GM12878 (cell line): ENCODE measurements at places on chromosomes 1 and 21. TPM values are rescaled to one million over a fixed set of nuclear protein-coding genes. Genes with fewer than 3 reads are reported as not detected.

GRCh38 chr1:116795482-116795829, 41.2 kb downstream of the CD2 start:
- no peak for DNase-seq

Gene FALEC
- 0.32 and 0.79 TPM in 2 replicates for polyA plus RNA-seq

Gene DMBX1
- polyA plus RNA-seq, result not detected in 2 replicates

- DNase-seq, result no peak
Observed at GRCh38 chr1:147283011-147283410, 40.5 kb downstream of the CHD1L start.

GRCh38 chr1:41622859-41623732, 138.6 kb upstream of the EDN2 start:
- peak; percentile 70 for DNase-seq

Gene AADACL3
- not detected in 2 replicates for polyA plus RNA-seq

GRCh38 chr21:14977814-14978213, 87.0 kb downstream of the NRIP1 start:
- DNase-seq, result no peak

DNA sequence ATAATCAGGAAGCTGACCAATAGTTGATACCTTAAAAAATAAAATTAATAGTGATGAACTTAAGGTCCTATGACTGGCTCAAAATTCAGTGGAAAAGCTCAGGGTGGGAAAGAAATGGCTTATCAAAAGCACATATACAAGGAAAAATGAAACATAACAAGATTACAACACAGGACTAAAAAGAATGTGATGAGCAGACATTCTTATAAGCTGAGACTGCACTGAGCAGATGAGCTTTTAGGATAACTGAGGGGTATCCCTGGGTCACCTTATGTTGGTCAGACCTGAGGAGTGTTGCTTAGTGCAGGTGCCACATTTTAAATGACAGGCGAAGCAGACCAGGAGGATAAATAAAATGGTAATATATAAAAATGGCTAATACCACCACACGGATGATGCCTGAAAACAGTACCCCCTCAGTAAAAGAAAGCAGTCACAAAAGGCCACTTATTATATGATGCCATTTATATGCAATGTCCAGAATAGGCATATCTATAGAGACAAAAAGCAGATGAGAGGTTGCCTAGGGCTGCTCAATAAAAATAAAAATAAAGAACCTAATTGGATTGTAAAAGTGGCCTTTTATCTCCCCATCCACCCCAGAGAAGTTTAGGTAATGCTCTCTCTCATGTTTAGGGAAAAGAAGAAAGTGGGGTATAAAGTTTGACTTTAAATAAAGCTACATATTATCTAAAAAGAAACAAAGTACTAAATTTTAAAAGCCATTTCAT, 163.9 kb downstream of the SLC45A1 start:
- no peak for DNase-seq

GRCh38 chr1:19419691-19420090, 65.6 kb downstream of the CAPZB start:
- no peak for DNase-seq

DNA sequence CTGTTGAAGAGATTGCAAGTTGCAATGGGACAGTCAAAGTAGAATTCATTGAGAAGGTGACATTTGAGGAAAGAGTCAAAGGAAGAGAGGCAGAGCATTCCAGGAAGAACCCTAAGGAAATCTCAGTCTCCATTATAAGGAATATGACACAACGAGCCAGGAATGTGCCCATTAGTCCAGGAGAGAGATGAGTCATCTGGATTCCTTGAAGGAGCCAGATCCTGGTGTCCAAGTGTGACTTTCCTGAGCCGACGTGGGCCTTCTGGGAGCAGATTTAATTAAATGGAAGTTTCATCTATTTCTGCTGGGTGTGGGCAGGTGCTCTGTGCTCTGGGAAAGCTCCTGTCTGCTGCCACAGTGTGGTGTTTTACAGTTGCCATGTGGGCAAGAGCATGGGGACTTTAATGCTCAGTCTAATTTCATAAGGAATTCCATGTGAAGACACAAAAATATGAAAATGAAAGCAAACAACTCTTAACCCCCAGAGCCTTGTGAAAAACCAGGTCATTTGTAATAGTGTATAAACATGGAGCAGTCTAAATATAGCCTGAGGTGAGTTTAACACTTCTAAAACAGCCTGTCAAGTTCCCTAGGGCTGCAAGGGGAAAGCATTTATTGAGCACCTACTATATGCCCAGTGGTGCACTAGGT, 111.4 kb upstream of the ARTN start:
- DNase-seq, result no peak

DNA sequence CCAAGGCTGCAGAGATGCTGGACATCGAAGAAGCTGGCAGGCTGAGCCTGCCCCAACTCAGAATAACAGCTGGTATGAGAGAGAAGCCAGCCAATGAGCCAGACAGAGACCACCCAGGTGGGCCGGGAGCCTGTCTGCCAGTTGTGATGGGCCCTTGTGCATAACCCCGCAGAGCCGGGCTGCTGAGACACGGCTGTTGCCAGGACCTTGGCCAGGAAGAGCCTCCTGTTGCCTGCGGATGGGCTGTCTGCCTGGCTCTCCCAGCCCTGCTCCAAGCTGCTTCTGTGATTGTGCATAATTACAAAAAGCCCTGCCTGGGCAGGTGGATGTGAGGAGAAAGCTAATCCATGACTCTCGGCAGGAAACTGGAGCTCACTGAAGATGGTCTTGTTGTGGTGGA, 126.5 kb downstream of the CAPN8 start:
- DNase-seq, result no peak

DNA sequence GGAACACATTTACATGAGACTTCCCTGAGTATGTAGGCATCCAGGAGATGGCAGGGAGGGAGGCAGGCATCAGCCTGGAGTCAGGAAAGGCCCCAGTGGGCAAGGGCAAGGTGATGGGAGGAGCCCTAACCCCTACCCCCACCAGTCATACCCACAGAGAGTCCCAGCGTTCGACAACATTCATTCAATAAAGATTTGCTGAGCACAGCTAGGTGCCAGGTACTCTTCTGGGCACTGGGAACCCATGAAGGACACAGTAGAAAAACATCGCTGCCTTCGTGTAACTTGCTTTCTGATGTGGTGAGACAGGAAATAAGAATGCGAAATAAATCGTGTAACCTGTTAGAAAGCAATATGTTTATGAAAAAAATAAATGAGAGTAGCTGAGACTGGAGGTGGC, 77.3 kb upstream of the GADD45A start:
- no peak for DNase-seq

DNA sequence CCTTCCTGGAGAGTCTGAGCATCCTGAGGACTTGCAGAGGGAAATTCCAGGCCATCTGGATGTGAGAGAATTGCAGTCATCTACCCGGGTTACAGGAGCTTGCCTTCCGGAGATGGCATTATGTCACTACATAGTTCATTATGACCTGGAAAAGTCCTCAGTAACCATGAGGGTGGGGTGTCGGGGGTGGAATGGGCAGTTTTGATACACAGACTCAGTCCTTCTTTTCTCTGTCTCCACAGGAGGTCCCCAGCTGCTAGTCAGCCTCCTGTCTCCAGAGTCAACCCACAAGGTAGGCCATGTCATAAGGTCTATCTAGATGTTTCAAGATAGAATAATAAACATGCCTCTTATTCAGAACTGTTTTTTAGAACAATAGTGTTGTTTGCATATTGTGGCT, 268.2 kb upstream of the SGIP1 start:
- no peak for DNase-seq

Gene GBP6
- polyA plus RNA-seq, result not detected in 2 replicates

Gene C4BPA
- not detected in 2 replicates for polyA plus RNA-seq

- DNase-seq, result no peak
Observed at GRCh38 chr1:160406131-160406968, 6.0 kb downstream of the VANGL2 start.

GRCh38 chr1:41281334-41281733, 39.2 kb upstream of the SCMH1 start:
- DNase-seq, result no peak

- DNase-seq, result no peak
Observed at GRCh38 chr21:17269760-17270159, 243.1 kb upstream of the CXADR start.

DNA sequence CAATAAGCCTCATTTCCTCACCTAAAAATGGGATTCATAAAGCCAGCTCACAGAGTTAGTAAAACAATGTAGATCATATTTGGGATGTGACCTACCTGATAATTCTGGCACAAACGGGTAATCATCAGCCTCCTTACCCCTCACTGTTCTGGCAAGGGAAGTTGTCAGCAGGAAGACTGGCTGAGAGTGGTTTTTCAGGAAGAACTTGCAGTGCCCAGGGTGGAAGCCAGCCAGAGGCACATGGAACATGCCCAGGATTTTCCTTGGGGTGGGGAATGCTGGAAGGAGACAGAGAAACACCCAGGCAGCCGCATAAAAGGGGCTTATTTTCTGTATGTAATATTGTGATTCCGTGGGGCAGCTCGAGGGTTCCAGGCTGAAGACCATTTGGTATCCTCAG, 7.7 kb upstream of the SLC5A9 start:
- DNase-seq, result no peak

DNA sequence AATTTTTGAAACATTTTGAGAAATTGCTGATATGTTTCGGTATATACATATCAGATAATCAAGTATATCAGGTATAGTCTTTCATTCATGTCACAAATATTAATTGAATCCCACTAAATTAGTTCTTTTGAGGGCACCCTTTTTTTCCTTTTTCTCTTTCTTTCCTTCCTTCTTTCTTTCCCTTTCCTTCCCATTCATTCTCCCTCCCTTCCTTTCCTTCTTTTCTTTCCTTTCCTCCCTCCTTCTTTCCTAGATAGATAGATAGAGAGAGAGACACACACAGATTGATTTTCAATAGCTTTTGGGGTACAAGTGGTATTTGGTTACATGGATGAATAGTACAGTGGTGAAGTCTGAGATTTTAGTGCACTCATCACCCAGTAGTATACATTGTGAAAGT, 5.7 kb downstream of the NSL1 start:
- DNase-seq, result no peak

- no peak for DNase-seq
Observed at GRCh38 chr1:199858856-199859255, 168.7 kb upstream of the NR5A2 start.

DNA sequence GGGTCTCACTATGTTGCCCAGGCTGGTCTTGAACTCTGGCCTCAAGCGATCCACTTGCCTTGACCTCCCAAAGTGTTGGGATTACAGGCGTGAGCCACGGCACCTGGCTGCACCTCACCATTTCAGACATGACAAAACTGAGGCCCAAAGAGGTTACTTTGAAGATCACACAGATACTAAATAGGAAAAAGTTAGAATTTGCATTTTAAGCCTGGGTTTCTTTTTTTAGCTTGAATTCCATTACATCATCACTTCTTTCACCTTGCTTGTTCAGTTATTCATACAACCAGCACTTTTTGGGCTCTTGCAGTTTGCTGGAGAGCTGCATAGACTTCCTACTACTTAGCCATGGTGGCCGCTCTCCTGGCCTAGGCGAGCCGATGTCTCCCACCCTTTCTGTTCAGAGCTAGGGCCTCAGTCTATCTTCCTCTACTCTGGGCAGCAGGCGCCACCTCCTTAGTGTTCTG, 16.3 kb upstream of the CD2 start:
- peak; percentile 48 for DNase-seq

DNA sequence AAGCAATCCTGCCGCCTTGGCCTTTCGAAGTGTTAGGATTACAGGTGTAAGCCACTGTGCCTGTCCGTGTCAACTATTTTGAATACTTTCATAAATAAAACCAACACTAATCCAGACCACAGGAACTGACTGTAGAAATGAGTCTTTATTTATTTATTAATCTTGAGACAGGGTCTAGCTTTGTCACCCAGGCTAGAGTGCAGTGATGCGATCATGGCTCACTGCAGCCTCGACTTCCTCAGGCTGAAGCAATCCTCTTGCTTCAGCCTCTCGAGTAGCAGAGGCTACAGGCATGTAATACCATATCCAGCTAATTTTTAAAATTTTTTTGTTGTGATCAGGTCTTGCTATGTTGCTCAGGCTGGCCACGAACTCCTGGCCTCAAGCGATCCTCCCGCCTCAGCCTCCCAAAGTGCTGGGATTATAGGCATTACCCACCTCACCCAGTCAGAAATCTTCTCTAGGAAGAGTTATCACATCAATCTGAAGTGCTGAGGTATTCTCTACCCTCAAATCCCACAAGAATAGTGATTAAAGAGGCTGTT, 21.7 kb upstream of the CPLANE2 start:
- DNase-seq, result no peak

DNA sequence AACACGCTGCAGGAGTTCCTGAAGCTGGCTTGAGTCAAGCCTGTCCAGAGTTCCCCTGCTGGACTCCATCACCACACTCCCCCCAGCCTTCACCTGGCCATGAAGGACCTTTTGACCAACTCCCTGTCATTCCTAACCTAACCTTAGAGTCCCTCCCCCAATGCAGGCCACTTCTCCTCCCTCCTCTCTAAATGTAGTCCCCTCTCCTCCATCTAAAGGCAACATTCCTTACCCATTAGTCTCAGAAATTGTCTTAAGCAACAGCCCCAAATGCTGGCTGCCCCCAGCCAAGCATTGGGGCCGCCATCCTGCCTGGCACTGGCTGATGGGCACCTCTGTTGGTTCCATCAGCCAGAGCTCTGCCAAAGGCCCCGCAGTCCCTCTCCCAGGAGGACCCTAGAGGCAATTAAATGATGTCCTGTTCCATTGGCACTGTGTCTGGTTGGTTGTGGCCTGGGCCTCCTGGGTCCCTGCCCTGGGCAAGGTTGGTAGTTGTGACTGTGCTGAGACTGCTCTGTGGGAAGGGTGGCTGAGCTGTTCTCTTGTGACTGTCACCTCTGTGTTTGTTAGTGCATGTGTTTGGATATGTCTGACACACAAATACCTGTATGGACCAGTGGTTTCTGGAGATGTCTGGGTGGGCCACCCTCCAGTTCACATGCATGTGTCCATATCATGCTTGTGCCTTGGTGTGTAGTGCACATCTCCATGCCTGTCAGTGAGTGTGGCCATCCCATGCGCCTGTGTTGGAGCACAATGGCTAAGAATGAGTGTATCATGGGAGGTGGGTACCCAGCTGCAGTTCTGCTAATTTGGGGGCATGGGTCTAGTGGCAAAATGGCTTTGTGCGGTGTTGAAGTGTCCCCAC, 1.4 kb downstream of the SH3BGRL3 start:
- DNase-seq, result no peak

Gene PRXL2B
- 3.8 and 4.3 TPM in 2 replicates for polyA plus RNA-seq

DNA sequence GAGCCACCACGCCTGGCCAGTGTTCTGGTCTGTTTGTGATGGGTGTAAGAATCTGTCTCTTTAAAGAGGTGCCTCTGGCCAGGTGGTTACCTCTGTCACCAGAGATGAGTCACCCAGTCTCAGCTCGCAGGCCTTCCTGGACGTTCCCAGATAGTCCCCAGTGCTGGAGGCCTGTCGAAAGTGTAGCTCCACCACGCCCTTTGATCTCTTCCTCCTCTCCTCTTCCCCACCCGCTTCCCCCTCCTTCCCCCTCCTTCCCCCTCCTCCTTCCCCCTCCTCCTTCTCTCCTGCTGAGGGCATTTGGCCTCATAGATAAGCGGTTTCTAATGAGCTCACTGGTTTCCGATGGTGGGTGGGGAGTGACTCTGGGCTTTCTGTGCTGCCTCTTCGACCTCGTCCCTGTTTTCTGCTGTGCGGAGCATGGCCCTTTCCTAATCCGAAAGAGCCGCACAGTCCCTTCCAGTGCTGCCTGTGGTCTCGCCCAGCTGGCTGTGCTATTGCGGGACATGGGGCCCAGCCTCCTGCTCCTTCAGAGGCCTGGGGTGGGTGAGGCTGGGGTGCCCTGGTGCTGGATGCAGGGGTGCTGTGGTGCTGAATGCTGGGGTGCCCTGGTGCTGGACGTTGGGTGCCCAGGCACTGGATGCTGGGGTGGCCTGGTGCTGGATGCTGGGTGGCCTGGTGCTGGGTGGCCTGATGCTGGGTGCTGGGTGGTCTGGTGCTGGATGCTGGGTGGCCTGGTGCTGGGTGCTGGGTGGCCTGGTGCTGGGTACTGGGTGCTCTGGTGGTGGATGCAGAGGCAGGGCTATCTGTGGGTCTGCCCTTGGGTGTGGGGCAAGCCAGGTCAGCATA, 19.2 kb downstream of the AGPAT3 start:
- no peak for DNase-seq

Gene RAB7B
- polyA plus RNA-seq, result 0.09 TPM in 1 of 2 replicates, not detected in the other
